ENCODE measurements at places on chromosomes 1 and 21. TPM values are rescaled to one million over a fixed set of nuclear protein-coding genes. Genes with fewer than 3 reads are reported as not detected.

Gene COL8A2
- total RNA-seq, result 0.31 TPM

Gene TRAPPC3
- 53.7 TPM for total RNA-seq

Gene CFHR1
- not detected for total RNA-seq

Gene RIMKLA
- 0.11 TPM for total RNA-seq

Gene MT1HL1
- not detected for total RNA-seq

Gene HES3
- total RNA-seq, result not detected

Gene CASQ1
- total RNA-seq, result not detected

Gene TAF5L
- total RNA-seq, result 22.4 TPM

Gene GSTM5
- total RNA-seq, result not detected

Gene SIPA1L2
- total RNA-seq, result 0.16 TPM

Gene MEX3A
- 0.38 TPM for total RNA-seq

Gene KRTAP19-3
- not detected for total RNA-seq

Gene BNIPL
- 5.3 TPM for total RNA-seq

Gene ADORA1
- total RNA-seq, result not detected

Gene C1orf116
- 0.14 TPM for total RNA-seq

Gene CHIT1
- 2.5 TPM for total RNA-seq

- no peak for DNase-seq
Measured at GRCh38 chr1:40588586-40588985, 57.1 kb downstream of the ZNF684 start.

GRCh38 chr1:58548371-58548770 lies 1.8 kb upstream of the OMA1 start:
- DNase-seq, result no peak

GRCh38 chr1:174028495-174028894 lies 6.3 kb upstream of the RC3H1 start:
- DNase-seq, result no peak

DNA sequence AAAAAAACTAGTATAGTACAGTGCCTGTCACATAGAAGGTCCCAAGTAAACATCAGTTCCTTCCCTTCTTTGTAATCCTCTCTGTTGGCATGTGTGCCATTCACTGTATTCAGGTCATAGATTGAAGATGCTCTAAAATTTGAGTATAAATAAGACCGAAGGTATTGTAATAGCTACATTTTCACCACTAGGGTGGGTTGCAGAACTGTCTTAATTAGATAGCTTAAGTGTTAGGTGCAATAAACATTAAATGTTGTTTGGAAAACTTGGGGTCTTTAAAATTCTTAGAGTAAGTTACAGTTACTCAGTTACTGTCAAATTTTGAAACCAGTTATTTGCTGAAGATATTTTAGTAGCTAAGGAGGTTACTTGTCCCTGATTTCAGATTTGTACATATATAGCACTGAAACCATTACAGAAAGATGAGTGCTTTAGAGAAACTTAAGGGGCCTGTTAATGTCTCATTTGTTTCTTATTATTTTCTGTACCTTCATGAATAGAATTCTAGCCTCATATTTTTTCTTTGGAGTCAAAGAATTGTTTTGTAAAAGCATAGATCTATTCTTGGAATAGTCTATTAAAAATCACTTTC lies 24.3 kb downstream of the PER3 start:
- no peak for DNase-seq

DNA sequence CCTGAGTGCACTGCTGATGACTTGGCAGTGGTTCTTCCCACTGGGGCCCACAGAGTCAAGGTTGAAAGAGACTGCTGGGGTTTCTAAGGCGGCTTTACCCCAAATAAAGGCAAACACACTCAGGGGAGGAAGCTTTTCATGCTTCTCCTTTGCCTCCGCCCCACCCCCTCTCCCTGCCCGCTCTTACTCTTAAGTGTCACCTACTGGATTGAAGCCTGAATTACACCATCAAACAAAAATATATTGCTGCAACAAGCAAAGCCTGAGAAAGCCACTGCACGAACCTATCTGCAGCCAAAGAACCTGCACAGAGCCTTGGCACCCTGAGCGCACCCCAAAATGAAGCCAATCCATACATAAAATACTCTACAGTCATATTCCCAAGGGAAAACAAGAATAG lies 63.1 kb downstream of the PTGFR start:
- no peak for DNase-seq

- no peak for DNase-seq
Measured at GRCh38 chr1:201362906-201363305, 14.6 kb downstream of the TNNT2 start.

DNA sequence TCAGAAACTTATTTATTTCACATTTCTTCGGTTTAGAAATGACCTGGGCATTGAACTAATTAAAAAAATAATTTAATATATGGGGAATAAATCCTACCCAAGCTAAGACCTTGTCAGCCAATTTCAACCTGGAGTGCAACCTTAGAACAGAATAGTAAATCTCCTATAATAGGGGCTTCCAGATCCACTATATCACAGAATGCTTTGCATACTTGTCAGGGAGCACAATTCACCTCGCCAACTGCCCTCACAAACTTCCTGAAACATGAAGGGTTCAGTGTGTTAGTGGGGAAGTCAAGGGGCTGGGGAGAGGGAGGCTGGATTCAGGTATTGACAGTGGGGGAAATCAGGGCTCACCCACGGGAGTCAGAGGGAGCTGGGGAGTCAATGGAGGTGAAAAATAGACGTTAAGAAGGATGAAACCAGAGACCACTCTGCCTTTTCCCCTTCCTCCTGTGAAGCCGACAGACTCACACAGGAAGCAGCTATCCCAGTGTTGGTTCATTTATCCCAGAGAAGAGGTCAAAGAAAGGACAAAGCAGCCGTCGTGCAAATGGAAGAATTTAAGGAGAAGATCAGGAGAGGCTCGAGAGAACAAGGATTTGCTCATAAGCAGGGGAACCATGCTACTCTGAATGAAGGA lies 453.3 kb downstream of the NUF2 start:
- DNase-seq, result no peak

DNA sequence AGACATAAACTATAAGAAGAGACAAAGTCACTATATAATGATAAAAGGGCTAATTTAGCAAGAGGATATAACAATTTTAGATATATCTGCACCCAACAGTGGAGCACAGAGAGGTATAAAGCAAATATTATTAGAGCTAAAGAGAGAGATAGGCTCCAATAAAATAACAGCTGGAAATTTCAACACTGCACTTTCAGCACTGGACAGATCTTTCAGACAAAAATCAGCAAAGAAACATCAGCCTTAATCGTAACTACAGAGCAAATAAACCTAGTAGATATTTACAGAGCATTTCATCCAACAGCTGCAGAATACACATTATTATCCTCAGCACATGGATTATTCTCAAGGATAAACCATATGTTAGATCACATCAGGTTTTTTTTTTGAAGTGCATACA lies 642.9 kb downstream of the AMY1C start:
- DNase-seq, result no peak

DNA sequence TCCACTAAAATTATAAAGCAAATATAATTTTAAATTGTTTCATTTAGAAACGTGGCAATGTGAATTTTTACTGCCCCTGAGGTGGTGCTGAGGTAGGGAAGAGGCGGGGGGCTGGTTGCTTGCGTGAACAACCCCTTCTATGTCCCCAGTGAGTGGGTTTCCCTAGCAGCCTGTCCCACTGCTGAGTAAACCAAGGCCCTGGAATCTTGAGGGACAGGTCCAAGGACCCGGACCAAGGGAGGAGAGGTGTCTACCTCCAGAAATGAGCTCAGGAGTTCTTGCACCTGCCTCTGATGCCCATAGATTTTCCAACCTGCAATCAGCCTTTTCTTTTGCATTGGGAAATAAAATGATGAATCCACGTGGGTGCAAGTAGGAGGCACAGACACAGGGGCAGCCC lies 649 bp upstream of the LDLRAD1 start:
- DNase-seq, result no peak

DNA sequence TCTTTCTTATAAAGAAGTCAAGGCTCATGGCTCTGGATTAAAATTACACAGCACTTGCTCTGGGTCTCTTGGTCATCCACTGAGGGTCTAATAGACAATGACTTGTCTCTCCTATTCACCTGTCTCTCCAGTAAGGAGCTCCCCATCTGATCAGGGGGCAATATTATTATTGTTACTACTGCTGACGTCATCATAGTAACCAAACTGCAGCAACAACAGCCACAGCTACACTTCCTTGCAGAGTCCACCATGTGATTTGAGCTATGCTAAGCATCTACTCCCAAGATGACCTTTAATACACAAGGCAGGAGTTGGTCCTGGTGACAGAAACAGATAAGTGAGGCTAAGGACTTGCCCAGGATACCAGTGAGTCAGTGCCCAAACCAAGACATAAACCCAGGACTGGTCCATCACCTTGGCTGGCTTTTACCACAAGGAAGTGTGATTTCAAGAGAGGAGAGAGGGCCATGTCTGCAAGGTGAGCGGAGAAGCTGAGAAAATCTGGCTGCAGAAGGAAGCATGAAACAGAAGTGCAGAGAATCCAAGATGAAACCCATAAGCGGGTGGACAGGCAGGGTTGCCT lies 602.5 kb downstream of the PTPRU start:
- no peak for DNase-seq

GRCh38 chr1:23601968-23602876 lies 42.9 kb upstream of the ID3 start:
- DNase-seq, result peak; percentile 67

- no peak for DNase-seq
Measured at GRCh38 chr21:44263221-44263760, 1.6 kb upstream of the DNMT3L start.

DNA sequence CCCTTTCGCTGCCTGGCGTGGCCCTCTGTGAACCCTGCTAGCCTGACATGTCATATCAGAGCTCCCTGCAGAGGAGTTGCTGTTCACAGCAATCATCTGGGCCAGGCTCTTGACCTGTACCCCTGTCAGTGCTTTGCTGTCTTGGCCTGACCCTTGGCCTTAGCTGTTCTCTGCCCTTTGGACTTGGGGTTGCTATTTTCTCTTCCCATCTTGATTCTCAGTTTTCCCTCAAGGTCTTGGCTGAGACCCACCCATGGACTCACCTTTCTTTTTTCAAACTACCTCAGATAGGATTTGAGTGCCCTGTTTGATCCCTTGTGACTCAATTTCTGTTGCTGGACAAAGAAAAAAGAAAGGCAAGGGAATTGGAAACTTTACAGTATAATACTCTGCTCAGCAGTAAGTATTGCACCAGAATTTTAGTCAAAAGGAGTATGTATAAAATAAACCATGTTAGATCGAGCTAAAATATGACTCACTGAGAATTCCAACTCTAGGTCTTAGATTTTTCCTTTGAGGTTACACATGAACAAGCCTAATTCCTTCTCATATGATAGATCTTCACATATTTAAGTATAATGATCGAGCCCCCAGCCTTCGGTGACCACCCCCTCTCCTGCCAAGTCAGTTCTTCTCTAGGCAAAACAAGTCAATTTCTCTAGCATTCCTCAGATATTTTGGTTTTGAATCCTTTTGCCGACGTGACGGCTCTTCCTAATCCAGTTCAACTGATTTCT lies 110.5 kb downstream of the NGF start:
- no peak for DNase-seq

DNA sequence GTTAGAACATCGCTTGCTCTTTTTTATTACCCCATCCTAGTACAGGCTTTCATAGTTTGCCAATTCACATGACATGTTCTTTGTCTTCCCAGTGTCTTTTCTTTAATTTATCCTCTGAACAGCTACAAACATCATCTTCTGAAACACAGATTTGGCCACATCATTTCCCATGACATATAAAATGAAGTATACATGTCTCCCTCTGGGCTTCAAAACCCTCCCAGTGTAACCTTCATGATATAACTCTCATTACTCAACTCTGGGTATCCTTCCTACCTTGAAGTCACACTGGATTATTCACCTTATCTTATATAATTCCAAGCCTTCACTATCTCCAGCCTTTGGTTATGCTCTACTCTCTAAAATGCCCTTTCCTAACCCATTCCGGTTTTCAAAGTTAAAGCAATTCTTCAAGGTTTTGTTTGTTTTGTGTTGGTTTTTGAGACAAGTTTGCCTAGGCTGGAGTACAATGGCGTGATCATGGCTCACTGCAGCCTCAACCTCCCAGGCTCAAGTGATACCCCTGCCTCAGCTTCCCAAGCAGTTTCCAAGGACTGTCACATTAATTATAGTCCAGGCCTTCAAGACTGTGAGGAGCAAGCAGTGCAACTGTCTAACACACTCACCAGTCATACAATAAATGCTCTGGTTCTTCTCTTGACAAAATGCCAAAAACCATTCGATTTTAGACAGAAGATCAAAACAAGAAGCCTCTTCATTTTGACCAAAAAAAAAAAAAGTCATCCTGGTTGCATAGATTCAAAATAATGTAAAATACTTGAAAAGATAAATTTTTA lies 5.8 kb downstream of the RGS1 start:
- DNase-seq, result no peak

DNA sequence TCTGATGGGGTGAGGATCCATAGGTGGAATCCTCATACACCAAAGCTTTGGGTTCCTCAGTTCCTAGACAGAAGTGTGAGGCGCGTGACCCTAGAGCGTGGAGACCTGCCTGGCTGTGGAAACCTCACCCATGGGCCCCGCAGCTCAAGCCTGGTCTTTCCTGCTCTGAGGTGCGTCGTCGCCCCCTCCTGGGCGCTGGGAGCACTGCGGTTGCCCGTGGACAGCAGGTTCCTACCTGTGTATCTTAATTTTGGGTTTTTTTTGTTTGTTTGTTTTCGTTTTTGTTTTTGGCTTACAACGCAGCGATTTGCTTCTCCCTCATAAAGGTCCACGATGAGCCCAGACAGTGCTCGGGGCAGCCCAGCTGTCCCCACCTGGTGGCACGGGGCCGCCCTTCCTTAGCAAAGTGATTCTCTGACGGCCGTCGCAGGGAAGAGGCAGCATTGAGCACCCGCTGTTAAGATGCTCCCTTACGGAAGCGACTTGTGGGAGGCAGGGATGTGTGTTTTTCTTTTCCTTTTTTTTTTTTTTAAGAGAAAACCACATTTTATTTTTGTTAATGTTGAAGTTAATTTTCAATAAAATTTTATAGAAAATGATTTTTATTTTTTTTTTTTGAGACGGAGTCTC lies 36.5 kb upstream of the TRAPPC10 start:
- DNase-seq, result peak; percentile 75

DNA sequence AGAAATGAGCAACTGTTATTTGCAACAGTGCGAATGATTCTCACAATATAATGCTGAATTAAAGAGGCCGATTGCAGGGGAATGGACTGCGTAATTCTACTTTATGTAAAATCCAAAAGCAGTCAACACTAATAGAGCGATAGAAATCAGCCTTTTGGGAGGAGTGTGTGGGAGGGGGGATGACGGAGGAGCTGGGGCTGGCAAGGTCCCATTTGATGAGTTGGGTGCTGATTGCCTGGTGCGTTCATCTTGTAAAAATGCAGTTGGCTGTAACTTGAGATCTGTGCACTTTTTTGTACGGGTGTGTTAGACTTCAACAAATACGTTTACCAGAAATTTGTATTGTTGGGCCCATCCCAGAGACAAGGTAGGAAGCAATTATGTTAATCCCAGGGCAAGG lies 20.7 kb downstream of the TNFRSF8 start:
- DNase-seq, result no peak

GRCh38 chr1:53620061-53620855 lies 118.7 kb downstream of the GLIS1 start:
- DNase-seq, result no peak

GRCh38 chr1:116942344-116942743 lies 32.6 kb downstream of the PTGFRN start:
- DNase-seq, result peak; percentile 11

- no peak for DNase-seq
Measured at GRCh38 chr21:31084689-31085088, 46.4 kb upstream of the KRTAP19-8 start.

GRCh38 chr1:62962014-62962812 lies 178.3 kb downstream of the ATG4C start:
- DNase-seq, result no peak

- DNase-seq, result no peak
Measured at GRCh38 chr1:86389307-86389706, 6.8 kb downstream of the ODF2L start.

Measured in naive thymus-derived CD8-positive, alpha-beta T cell (primary cell).